ENCODE measurements at places on chromosomes 7 and 10.

DNA sequence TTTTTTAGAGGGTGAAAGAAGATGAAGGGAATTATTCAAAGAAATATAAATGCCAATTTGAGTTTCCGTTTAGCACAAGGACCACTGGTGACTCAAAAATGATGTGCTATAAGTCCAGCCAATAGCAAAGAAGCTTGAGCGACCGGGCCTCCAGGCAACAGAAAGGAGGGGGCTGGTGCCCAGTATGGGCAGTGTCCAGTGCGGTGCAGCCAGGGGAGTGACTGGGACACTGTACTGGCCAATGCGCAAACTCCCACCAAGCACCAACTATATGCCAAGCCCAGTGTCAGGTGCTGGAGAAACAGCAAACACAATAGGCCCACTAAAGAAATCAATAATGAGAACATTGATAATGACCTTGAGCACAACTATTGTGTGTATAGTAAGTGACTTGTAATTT is 10.2 kb upstream of the OPALIN start:
- no peak for DNase-seq

- no peak for DNase-seq
Measured at GRCh38 chr7:36884351-36884750, 160.1 kb upstream of the AOAH start.

DNA sequence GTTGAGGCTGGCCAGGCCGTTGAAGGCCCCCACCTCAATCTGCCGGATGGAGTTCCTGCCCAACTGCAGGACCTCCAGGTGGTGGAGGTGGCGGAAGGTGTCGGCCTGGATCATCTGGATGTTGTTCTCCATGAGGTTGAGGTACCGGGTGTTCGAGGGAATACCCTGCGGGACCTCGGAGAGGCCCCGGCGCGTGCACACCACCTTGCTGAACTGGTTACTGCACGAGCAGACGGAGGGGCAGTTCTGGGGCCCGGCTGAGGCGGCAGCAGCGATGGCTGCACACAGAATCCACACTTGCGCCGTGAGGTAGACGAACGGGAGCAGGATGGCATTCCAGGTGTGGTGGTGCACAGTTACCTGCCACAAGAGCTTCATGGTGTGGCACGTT is 979 bp downstream of the LRRC4 start:
- DNase-seq = no peak

GRCh38 chr10:73136627-73137026 is 26.4 kb downstream of the NUDT13 start:
- no peak for DNase-seq

DNA sequence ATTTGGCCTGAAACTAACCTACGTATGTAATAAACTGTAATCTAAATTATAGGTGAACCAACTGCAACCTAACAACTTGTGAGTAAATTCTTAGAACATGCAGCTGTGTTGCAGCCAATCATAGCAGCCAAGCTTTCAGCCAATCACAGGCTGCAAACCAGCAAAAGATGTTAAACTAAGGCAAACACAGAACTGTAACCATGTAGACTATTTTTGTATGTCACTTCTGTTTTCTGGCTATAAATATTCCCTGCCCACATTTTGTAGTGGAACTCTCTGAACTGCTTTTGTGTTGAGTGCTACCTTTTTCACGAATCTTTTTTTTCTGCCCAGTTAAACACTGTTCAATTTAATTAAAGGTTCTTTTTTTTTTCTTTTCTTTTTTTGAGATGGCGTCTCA is 28.2 kb upstream of the ZPBP start:
- no peak for DNase-seq

- DNase-seq = no peak
Measured at GRCh38 chr10:35011771-35012191, 78.4 kb downstream of the CUL2 start.

GRCh38 chr10:23031318-23031717 is 64.1 kb upstream of the MSRB2 start:
- no peak for DNase-seq

DNA sequence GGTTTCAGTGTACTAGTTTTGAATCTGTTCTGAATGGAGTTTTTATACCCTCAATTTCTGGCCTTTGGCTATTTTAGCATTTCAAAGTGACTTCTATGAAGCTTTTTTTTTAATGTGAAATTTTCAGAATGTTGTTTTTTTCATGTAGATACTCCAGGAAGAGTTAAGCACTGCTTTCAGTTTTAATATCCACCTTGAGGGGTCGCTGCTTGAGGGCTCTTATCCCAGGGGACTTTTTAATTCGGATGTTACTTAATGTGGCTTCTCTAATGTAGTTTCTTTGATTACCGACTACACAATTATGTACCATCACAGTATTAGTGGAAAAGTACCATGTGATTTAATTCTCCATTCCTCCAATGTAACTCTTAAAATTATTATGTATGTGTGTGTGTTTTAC is 5.2 kb downstream of the IFIT5 start:
- DNase-seq = peak; percentile 21

DNA sequence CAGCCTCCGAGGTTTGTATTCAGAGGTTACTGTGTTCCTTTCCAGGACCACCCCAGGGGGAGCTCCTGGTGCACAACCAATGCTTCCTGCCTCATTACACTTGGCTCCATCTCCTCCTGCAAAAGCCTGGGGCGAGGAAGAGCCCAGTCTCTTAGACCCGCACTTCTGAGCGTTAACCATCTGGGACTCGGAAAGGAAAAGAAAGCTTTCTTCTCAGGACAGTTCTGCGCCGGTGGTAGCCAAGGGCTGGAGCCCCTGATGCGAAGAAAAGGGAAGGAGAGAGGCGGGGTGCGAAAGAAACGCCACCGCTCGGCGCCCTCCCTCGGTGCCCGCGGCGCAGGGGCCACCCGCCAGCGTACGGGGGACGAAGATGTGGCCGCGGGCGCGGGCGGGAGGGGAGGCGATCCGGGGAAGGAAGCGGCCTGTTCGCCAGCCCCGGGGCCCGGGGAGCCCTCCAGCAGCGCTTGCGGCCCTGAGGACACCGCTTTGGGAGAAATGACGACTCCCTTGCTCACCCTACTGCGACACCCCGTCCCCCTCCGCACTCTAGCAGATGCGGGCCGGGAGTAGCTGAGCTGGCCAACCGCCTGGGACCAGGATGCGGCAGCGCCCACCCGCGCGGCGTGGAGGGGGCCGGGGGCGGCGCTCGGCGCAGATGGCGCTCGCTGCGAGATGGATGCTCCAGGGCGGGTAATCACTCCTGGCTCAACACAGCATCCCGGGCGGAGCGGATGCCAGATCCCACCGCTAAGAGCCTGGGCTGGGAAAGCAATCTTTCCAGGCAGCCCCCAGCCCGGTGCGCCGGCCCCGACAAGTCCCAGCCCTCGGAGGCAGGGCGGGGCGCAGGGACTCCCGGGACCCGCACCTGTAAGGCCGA is 1.3 kb downstream of the NRCAM start:
- no peak for DNase-seq

DNA sequence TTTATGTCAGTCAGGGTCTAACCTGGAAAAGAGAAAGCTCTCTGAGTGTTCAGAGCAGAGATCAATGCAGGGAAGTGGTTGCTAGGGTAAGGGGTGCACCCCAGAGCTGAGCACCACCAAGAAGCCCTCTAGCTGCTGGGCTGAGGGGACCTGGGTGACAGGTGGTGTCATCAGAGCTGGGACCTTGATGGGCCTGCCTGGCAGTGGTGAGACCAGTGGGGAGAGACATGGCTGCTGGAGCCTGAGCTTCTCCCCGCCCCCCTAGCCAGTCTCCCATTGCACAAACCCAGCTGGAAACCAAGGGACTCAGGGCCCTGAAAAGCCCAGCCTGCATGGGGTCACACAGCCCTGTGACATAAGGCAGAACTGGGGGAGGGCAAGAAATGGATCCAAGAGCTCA is 49.1 kb upstream of the OSBPL3 start:
- DNase-seq = peak; percentile 3

GRCh38 chr10:55747244-55747643 is 613.8 kb downstream of the ZWINT start:
- DNase-seq = no peak

- DNase-seq = no peak
Measured at GRCh38 chr10:89431977-89432376, 17.6 kb downstream of the IFIT5 start.

DNA sequence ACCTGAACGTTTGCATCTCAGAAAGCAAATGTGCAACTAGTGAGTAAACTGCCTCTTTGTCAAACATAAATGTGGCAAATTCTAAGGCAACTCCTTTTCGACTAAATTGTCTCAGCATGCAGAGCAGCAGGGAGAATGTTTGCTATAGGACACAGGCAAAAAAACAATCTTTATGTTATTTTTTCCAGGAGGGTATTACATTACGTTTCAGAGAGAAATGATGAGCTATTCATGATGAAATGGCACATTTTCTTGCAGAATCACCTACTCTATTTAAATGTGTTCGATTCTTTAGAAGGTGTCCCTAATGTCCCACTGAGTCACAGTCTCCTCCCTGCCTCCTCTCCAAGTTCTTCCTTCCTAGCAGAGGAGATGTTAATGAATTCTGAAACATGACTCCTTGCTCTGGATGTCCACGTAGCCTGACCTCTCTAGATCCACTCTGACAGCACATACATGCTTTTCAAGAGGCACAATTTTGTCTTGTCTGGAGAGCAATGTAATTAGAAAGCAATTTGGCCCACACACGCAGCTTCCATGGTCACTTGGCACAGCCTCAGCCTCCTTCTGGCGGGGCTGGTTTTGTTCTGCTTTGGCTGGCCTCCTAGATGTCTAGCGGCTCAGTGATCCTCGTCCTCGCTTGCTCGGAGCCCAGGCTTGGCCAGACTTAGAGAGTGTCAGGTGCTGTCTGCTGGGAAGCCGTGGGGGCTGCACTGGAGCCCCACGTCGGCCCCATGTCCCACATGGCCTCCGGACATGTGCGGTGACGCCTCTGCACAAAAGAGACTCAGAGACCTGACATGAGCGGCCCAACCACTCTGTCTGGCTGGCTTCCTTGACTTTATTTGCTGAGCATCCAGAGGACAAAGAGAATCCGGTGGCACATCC is 125.7 kb upstream of the ZNF438 start:
- no peak for DNase-seq

DNA sequence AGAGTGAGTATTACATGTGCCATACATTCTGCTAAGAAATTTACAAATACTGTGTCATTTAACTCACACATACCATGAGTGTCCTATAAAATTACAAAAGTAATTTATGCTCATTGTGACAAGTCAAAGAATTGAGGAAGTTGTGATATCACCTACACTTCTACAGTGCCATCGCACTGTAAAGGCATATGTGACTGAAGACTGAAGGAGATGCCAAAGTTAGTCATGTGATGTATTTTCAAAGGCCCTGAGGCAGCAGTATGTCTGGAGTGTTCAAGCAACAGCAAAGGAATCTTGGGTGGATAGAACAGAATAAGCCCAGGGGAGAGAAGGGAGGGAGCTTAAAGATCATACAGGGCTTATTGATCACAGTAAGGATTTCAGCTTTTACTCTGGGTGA is 176.8 kb downstream of the WNT2 start:
- no peak for DNase-seq

- DNase-seq = no peak
Measured at GRCh38 chr7:55094092-55094690, 75.4 kb downstream of the EGFR start.

DNA sequence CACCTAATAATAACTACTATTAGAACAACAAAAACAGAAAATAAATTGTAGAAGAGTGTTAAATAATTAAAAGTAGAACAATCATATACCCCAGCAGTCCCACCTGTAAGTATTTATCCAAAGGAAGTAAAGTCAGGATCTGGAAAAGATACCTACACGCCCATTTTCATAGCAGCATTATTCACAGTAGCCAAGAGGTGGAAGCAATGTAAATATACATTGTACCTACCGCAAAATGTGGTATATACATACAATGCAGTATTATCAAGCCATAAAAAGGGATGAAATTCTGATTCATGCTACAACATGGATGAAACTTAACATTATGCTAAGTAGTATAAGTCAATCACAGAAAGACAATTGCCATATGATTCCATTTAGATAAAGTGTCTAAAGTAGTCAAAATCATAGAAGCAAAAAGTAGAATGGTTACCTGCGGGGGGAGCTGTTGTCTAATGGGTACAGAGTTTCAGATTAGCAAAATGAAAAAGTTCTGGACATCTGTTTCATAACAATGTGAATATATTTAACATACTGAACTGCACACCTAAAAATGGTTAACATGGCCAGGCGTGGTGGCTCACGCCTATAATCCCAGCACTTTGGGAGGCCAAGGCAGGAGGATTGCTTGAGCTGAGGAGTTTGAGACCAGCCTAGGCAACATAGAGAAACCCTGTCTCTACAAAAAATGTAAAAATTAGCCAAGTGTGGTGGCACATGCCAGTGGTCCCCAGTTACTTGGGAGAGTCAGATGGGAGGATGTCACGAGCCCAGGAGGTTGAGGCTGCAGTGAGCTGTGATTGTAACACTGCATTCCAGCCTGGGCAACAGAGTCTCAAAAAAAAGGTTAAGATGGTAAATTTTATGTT is 6.0 kb upstream of the TMED4 start:
- DNase-seq = peak; percentile 50

Measured in T-helper 9 cell (primary cell).